A549 treated with Hydrocortisone at 1 μM for 4 hours (cell line): ENCODE measurements at places on chromosomes 5 and 9. TPM values are rescaled to one million over a fixed set of nuclear protein-coding genes. Genes with fewer than 3 reads are reported as not detected.

Gene N4BP3
- 0.74 to 1.2 TPM (median 0.90 TPM) in 5 replicates for total RNA-seq

Gene ABITRAM
- total RNA-seq, result 20.1 to 25.4 TPM (median 22.2 TPM) in 5 replicates

Gene SLC46A2
- total RNA-seq, result not detected in 5 replicates

Gene BRINP1
- total RNA-seq, result 0.14 to 0.23 TPM (median 0.17 TPM) in 5 replicates

Gene PHF24
- 0.09 to 0.31 TPM (median 0.14 TPM) in 5 replicates for total RNA-seq

Gene PTPRD
- total RNA-seq, result 0.08 to 0.40 TPM (median 0.29 TPM) in 5 replicates

Gene NIPAL4
- total RNA-seq, result 9.7 to 14.3 TPM (median 11.1 TPM) in 5 replicates
